ENCODE measurements at places on chromosomes 2 and 18.

GRCh38 chr2:124309563-124310138 lies 284.6 kb downstream of the CNTNAP5 start:
- DNase-seq = no peak

DNA sequence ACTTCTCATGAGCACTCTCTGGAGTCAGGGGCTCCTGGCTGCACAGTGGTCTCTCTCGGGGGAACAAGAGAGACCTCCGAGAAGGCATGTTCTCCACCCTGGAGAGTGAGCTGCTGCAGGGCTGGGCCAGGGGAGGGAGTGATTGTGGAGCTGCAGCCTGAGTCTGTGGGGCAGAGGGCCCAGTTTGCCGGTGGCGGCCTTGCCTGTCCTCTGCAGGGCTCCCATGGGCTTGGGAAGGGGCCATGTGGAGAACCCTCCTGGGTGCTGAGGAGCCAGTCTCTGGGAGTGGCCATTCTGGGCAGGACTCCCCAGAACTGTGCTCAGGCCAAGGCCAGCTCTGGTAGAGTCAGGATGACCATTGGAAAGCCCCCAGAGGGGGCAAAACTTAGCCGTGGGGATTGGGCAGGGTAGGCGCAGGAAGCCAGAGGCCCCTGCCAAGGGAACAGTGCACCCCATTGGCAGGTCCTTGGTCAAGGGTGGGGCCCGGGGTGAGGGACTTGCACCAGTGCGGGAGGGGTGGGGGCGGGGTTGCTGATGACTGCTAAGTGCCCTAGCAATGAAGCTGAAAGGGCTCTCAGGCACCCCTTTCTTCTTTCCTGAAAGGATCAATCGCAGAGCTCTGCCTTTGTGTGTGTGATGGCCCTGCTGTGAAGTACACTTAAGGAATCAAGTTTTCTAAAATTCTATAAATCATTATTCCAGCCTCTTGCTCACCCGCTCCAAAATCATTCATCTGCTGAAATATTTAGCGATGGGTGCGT lies 69.7 kb upstream of the BOD1L2 start:
- no peak for DNase-seq

DNA sequence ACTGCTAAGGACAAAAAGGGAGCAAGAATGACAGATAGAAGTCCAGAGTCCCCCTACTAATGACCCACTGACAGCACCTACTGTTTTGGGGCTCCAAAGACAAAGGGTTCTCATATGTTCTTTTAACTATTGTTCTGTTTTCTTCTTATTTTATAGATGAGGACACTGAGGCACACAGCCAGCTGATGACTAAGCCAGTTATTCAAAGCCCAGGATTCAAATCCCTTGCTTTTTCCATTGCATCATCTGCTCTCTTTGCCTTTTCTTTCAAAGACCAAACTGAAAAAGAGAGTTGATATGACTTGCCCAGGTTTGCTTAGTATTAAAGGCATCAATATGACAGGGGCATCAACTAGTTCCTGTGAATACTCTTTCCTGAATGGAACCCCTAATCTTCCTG lies 299.8 kb downstream of the LRATD1 start:
- DNase-seq = no peak

GRCh38 chr2:177106212-177106611 lies 106.4 kb upstream of the HNRNPA3 start:
- no peak for DNase-seq

GRCh38 chr2:187055463-187055862 lies 206.5 kb upstream of the ZSWIM2 start:
- no peak for DNase-seq

- no peak for DNase-seq
These were observed 534.1 kb downstream of the CNTNAP5 start for GRCh38 chr2:124559236-124559635.

- DNase-seq = no peak
These were observed 95.4 kb downstream of the LAMA1 start for GRCh38 chr18:7021994-7022840.

DNA sequence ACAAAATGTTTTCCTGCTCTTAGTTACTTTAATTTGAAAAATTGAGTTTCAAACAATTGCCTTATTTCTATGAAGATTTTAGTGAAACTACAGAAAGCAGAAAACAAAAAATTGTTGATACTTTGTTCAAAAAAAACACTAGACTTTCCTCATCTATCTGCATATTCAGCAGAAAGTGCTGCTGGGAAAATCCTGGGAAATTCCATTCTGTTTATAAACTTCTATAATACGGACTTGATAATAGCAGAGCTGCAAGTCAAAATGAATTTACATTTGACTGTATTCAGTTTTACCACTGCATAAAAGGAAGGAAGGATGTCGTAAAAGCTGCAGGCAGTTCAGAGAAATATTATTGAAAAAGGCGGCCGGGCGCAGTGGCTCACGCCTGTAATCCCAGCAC lies 24.9 kb upstream of the ERICH2 start:
- DNase-seq = no peak

DNA sequence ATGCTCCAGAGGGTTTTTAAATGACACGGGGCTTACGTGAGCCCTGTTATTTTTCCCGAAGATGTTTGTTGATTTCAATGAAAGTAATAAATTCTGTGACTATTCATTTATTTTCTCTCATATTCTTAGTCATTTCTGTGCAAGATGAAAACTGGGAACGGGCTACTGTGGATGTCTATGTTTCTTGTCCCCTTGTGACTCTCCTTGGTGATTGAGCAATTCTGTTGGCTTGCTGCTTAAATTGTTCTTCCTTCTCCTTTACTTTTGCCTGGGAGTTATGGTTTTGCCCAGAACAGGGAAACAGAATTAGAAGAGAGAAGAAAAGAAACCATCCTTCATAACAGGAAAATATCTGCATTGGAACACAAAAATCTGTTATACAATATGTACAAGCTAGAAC lies 508.2 kb upstream of the DSEL start:
- no peak for DNase-seq

DNA sequence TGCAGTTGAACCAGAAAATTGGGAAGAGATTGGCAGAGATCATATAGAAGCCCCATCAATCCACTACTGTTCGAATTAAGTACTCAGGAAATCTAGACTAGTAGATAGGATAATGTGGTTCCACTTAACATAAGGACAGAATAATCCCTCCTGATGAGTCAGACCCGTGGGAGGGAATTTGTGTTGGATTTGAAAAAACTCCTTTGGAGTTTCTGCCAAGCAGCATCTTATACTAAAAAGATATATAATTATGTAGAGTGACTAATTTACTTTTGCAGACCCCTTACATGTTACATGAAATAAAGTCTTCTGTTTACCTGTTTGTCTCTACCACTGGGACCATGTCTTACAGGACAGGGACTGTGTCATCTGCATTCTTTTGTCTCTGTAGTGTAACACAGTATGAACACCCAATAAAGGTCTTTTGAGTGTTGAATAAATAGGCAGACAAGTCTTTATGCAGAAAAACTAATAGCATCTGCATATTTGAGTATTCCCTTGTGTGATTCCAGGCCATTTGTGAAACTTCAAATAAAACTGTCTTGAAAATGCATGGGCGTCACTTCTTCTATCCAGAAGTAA lies 122.6 kb upstream of the DNAJC10 start:
- DNase-seq = no peak
